Fibroblast of lung (primary cell): ENCODE measurements at places on chromosomes 11 and 22. TPM values are rescaled to one million over a fixed set of nuclear protein-coding genes. Genes with fewer than 3 reads are reported as not detected.

Gene GSTT2B
- 0.26 and 9.9 TPM in 2 replicates for total RNA-seq

Gene YAP1
- total RNA-seq: 157 and 169 TPM in 2 replicates

Gene RPS25
- total RNA-seq: 525 and 1,335 TPM in 2 replicates

Gene RAD9A
- 3.8 and 6.4 TPM in 2 replicates for total RNA-seq

Gene GPHA2
- total RNA-seq: not detected in 2 replicates

Gene MYO7A
- 0.26 and 0.33 TPM in 2 replicates for total RNA-seq

Gene FOXRED2
- total RNA-seq: 3.3 and 8.7 TPM in 2 replicates

Gene SCGB2A2
- not detected in 2 replicates for total RNA-seq

Gene OR51B2
- total RNA-seq: not detected in 2 replicates

Gene HIKESHI
- 73.2 and 74.3 TPM in 2 replicates for total RNA-seq

Gene INS
- total RNA-seq: not detected in 2 replicates

Gene MYOD1
- total RNA-seq: not detected in 2 replicates

Gene OR51B5
- 0.17 and 0.26 TPM in 2 replicates for total RNA-seq

Gene NDUFS3
- total RNA-seq: 76.5 and 78.8 TPM in 2 replicates
